ENCODE measurements at places on chromosomes 6 and 20.
A peak's percentile ranks its signal among the peaks of the same experiment; 100 is the strongest.

DNA sequence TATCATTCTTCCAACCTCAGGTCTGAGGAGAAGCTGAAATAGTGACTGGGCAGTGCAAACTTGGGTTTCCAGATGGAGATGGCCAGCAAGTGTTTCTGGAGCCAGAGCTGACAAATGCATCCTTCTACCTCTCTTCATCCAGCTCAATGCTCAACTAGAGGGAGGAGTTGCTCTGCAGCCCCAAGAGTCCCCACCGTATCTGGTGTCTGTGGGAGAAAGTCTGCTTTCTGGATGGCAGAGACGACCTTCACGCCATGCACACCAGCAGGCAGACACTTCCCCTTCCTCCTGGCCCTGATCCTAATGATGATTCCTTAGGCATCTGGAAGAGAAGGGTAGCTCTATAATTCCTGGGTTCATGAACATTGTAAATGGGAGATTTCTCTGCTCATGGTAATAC is 127.4 kb upstream of the SPACA1 start:
- no peak overlapping the region for H3K4me3 ChIP-seq
- no peak overlapping the region for H3K27ac ChIP-seq
- H3K4me1 ChIP-seq: peaks cover 29% of the 10 kb centered on the region
- H3K36me3 ChIP-seq: no peaks in the 10 kb centered on the region

DNA sequence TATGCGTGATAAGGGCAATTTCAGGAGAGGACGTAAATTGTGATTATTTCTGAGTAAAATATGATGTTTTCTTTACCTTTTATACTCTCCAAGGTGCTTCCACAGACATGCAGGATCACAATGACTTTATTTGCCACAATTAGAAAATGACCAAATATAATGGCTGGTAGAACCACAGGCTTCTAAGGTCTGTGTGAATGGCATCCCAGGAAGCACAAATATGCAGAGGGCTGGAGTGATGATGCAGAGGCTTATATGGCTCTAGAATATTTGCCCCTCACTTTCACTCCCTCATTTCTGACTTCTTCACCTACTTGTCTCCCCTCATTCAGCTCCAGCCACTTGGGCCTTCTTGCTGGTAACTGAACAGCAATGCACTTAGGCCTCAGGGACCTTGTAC is 502.1 kb upstream of the MAP3K7 start:
- H3K27me3 ChIP-seq: peaks cover 2% of the 10 kb centered on the region
- no peak overlapping the region for H3K4me3 ChIP-seq
- no peaks in the 10 kb centered on the region for H3K4me1 ChIP-seq
- no peaks in the 10 kb centered on the region for H3K36me3 ChIP-seq
- no peak for DNase-seq

DNA sequence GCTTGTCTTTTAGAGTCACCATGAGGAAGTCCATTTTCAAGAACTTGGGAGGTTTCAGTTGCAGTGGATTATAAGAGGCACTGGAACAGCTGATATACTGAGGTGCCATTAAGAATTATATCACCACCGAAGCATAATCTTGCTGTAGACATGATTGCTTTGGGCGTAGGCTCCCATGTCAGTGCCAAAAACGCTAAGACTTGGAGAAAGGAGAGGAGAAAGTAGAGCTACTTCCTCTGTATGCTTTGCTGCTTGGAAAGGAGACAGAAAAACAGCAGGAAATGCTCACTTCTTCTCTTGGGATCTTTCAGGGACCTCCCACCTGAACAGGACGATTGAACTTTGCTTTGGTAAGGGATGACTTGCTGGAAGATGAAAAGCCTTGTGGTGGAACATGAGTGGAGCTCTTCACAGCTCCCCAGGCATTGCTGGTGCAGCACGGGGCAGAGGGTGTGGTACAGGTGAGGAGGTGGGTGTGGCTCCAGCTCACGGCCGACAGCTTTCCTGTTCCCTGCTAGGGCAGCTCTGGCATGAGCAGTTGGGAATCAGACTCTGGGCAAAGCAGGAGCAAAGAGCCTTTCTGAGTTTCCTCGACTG is 190.4 kb upstream of the JAG1 start:
- H3K27me3 ChIP-seq: no peaks in the 10 kb centered on the region
- no peaks in the 10 kb centered on the region for H3K4me1 ChIP-seq
- H3K36me3 ChIP-seq: no peaks in the 10 kb centered on the region
- H3K4me3 ChIP-seq: no peak overlapping the region

- H3K36me3 ChIP-seq: no peaks in the 10 kb centered on the region
- DNase-seq: no peak
- H3K27me3 ChIP-seq: peaks cover 1% of the 10 kb centered on the region
- no peak overlapping the region for H3K27ac ChIP-seq
Measured at GRCh38 chr20:22368235-22368634, 216.1 kb downstream of the FOXA2 start.

- no peaks in the 10 kb centered on the region for H3K4me1 ChIP-seq
- no peak overlapping the region for H3K4me3 ChIP-seq
- no peaks in the 10 kb centered on the region for H3K36me3 ChIP-seq
Measured at GRCh38 chr6:102204351-102204750, 810.8 kb downstream of the GRIK2 start.

DNA sequence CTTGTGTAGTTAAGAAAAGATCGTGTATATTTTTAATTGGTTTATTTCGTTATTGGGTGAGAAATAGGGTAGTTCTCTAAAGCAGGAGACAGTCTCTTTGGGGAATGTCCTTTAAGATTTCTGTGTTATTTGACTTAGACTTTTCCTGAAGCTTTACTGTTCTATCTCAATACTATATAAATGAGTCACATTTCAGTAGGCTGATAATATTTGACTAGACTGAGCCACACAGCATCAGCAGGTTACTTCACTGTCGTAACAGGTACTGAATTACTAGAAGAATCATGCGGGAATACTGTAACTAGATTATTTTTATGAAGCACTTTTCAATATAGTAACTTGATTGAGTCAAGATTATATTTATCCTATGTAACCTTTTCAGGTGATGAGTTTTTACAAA is 1.4 kb downstream of the SMAP1 start:
- DNase-seq: no peak
- no peaks in the 10 kb centered on the region for H3K27me3 ChIP-seq
- no peaks in the 10 kb centered on the region for H3K36me3 ChIP-seq
- H3K27ac ChIP-seq: peak overlapping the region; percentile 57

DNA sequence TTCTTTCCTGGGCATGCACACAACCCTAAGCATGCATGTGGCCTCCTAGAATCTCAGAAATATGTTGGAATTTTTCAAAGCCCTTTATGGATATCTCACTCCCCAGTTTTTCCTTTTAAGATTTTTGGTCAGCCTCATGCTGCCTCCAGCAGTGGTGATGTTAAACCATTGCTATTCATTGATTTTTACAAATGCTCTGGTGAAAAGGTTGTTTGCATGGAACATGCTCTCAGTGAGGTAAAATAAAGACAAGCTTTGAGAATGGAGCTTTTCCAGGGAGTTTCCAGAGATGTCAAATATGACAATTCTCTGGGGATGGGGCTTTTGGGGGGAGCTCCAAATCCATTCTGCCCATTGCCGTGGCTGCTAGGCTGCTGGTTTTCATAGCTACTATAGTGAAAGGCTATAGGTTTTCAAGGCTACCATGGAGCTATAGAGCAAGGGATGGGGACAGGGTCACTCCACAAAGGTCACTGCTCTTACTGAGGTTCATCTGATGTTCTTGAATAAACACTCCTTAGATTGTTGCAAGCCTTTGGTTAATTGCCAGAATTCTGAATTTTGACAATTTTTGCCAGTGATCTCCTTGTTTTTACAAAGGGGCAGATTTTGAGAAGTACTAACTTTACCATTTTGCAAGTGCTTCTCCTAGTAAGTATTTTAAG is 178.1 kb upstream of the ARG1 start:
- H3K27ac ChIP-seq: no peak overlapping the region
- no peak overlapping the region for H3K4me3 ChIP-seq
- H3K27me3 ChIP-seq: no peaks in the 10 kb centered on the region
- peaks cover 5% of the 10 kb centered on the region for H3K36me3 ChIP-seq
- peaks cover 14% of the 10 kb centered on the region for H3K4me1 ChIP-seq

GRCh38 chr6:13277231-13277630 is 51.1 kb downstream of the TBC1D7 start:
- H3K27ac ChIP-seq: no peak overlapping the region
- no peak overlapping the region for H3K4me3 ChIP-seq
- DNase-seq: no peak
- peaks cover 43% of the 10 kb centered on the region for H3K4me1 ChIP-seq
- H3K36me3 ChIP-seq: no peaks in the 10 kb centered on the region

- peaks cover 28% of the 10 kb centered on the region for H3K4me1 ChIP-seq
- peaks cover 53% of the 10 kb centered on the region for H3K27me3 ChIP-seq
- peak overlapping the region; percentile 68 for H3K4me3 ChIP-seq
Measured at GRCh38 chr6:28537509-28538140, 11.9 kb downstream of the GPX5 start.

DNA sequence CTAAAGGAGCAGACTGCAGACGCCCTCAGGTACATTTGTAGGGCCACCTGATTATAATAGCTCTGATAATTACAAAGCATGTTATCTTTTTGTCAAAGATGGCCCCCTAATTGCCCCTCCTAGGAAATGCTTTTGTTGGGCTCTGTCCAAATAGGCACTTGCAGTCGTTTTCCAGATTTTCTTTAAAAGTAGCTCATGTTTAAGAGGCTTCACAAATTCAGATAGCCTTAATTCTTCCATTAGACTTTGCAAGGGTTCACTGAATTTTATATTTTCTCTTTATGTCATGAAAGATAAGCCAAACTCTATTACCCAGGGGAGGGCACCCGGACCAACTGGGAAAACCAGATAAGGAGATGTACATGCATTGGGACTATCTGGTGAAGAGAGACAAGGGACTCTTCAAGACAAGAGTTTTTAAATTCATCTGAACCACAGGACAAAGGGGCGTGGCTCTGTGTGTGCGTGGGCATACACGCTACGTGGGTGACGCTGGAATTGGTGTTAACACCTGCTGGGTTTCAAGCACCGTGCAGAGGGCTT is 95.6 kb downstream of the TOX2 start:
- H3K4me1 ChIP-seq: peaks cover 15% of the 10 kb centered on the region
- peaks cover 3% of the 10 kb centered on the region for H3K27me3 ChIP-seq
- H3K4me3 ChIP-seq: no peak overlapping the region
- no peaks in the 10 kb centered on the region for H3K36me3 ChIP-seq

GRCh38 chr20:62603021-62603906 is 39.0 kb upstream of the SLCO4A1 start:
- H3K27ac ChIP-seq: peak overlapping the region; percentile 68
- peak overlapping the region; percentile 68 for H3K4me3 ChIP-seq
- H3K4me1 ChIP-seq: peaks cover 32% of the 10 kb centered on the region
- peaks cover 22% of the 10 kb centered on the region for H3K27me3 ChIP-seq
- peak; percentile 77 for DNase-seq

- H3K4me3 ChIP-seq: no peak overlapping the region
- peaks cover 10% of the 10 kb centered on the region for H3K4me1 ChIP-seq
- DNase-seq: no peak
- H3K27me3 ChIP-seq: no peaks in the 10 kb centered on the region
Measured at GRCh38 chr6:106244931-106245330, 80.6 kb downstream of the ATG5 start.

DNA sequence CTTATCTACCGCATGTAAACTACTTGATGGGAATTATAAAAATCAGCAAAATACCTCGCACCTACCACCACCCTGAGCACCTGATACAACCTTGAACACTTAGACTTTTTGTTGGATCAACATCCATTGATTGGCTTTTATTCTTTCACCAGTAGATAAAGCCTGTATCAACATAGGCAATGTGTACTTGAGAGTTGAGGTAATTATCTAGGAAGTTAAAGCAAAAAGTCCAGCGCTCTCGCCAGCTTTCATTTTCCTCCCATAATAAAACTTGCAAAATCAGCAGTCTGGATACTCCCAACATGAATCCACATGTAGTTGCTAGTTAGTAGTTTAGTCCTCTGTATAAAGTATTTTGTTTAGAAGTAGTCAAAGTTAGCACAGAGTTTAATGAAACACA is 132.0 kb upstream of the PRDM1 start:
- H3K4me1 ChIP-seq: no peaks in the 10 kb centered on the region
- no peak for DNase-seq
- no peak overlapping the region for H3K4me3 ChIP-seq
- no peak overlapping the region for H3K27ac ChIP-seq

GRCh38 chr6:52595796-52596130 is 18.9 kb upstream of the TRAM2 start:
- H3K4me1 ChIP-seq: peaks cover 8% of the 10 kb centered on the region
- no peak overlapping the region for H3K4me3 ChIP-seq
- DNase-seq: no peak
- no peak overlapping the region for H3K27ac ChIP-seq
- H3K36me3 ChIP-seq: no peaks in the 10 kb centered on the region

GRCh38 chr20:2585811-2586210 is 49.4 kb downstream of the TMC2 start:
- no peaks in the 10 kb centered on the region for H3K36me3 ChIP-seq
- peaks cover 14% of the 10 kb centered on the region for H3K27me3 ChIP-seq
- no peak for DNase-seq

GRCh38 chr6:137219664-137220252 is 573 bp upstream of the IFNGR1 start:
- H3K27me3 ChIP-seq: no peaks in the 10 kb centered on the region
- DNase-seq: no peak
- H3K36me3 ChIP-seq: peaks cover 9% of the 10 kb centered on the region

DNA sequence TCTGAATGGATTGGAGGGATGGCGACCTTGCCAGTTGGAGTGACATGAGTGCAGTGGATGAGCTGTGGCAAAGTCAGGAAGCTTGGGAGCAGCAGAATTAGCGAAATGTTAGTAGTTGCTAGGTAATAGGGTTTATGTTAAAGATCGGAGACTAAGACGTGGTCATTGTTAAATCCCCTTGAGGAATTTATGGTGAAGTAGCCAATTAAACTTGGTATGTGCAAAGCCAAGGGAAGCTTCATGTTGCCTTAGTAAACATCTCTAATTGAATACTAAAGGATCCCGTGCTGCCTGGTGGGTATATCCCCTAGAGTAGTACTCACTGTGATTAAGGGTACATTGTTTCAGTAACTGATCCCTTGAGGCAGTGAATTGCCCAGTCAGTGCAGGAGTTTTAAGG is 106.0 kb downstream of the PRIM2 start:
- peaks cover 11% of the 10 kb centered on the region for H3K36me3 ChIP-seq
- no peak overlapping the region for H3K4me3 ChIP-seq
- no peak overlapping the region for H3K27ac ChIP-seq
- no peaks in the 10 kb centered on the region for H3K27me3 ChIP-seq
- no peak for DNase-seq
- H3K4me1 ChIP-seq: peaks cover 7% of the 10 kb centered on the region

- H3K36me3 ChIP-seq: no peaks in the 10 kb centered on the region
- no peak overlapping the region for H3K4me3 ChIP-seq
- no peak overlapping the region for H3K27ac ChIP-seq
- no peaks in the 10 kb centered on the region for H3K27me3 ChIP-seq
- peaks cover 32% of the 10 kb centered on the region for H3K4me1 ChIP-seq
Measured at GRCh38 chr20:1295276-1295930, 29.3 kb downstream of the SNPH start.

DNA sequence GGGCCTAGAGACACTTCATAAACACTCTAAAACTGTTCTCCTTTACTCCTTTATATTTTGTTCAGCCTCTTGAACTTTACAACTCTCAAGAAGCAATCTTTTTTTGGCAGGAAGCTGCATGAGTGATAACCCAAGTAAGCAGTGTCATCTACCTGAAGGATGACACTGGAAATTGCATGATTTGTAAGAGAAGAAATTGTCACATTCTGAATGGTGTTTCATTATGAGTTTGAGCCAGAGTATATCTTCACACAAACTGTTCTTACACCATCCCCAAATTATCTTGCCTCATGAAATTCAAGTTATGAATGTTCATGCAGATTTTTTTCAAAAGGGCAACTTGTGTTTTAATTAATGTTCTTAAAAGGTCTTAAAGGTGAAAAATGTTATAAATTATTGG is 799.3 kb downstream of the TBC1D32 start:
- no peak overlapping the region for H3K4me3 ChIP-seq
- no peaks in the 10 kb centered on the region for H3K36me3 ChIP-seq
- H3K4me1 ChIP-seq: no peaks in the 10 kb centered on the region
- H3K27ac ChIP-seq: no peak overlapping the region

- no peaks in the 10 kb centered on the region for H3K36me3 ChIP-seq
- no peak for DNase-seq
- H3K4me3 ChIP-seq: no peak overlapping the region
- H3K27me3 ChIP-seq: peaks cover 21% of the 10 kb centered on the region
Measured at GRCh38 chr6:148466158-148466557, 123.5 kb downstream of the SASH1 start.

Measured in activated naive CD8-positive, alpha-beta T cell treated with anti-CD3 and anti-CD28 coated beads, Interleukin-2, amount 50 U/mL, for 24 hours (primary cell).